Sciatic nerve (tissue), 2 donors: ENCODE measurements at places on chromosomes 12 and 14.
A peak's percentile ranks its signal among the peaks of the same experiment; 100 is the strongest.

DNA sequence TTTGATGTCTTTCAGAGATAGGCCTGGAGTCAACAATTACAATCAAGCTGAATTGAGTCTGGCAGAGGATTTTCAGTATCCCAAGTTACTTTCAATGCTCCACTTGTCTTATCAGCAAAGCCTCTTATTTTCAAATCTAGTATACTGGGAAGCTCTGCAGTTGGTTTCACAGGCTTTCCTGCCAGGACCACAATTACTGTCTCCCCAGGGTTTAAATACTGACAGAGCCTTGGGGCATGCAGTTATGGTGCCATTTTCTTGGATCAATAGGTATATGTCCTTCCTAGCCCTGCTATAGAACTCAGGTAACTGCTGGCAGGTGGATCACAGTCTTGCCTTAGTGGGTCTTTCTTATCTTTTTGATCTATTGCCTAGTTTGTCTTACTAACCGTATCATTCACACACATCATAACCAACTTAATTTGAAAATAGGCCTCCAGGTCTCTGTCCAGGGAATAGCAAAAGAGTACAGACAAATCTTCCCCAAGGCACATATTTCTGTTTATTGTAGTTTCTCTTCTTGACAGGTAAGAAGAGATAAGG lies 22.4 kb upstream of the RNU6-8 start:
- no peak for DNase-seq

- DNase-seq, result peak; percentile 55
These were observed 44.2 kb downstream of the LGMN start for GRCh38 chr14:92704036-92704804.

DNA sequence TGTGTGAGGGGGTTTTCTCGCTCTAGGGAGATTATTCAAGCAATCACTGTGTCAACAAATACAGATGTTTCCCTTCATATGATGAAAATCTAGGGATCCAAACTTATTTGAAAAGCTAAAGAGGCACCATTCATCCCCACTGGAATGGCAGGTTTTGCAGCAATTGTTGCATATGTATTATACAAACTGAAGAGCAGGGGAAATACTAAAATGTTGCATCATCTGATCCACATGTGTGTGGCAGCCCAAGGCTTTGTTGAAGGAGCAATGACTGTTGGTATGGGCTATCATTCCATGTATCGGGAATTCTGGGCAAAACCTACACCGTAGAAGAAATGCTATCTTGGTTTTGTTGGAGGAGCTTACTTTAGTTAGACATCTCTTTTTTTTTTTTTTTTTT lies 4.1 kb upstream of the PRPF40B start:
- DNase-seq, result no peak

DNA sequence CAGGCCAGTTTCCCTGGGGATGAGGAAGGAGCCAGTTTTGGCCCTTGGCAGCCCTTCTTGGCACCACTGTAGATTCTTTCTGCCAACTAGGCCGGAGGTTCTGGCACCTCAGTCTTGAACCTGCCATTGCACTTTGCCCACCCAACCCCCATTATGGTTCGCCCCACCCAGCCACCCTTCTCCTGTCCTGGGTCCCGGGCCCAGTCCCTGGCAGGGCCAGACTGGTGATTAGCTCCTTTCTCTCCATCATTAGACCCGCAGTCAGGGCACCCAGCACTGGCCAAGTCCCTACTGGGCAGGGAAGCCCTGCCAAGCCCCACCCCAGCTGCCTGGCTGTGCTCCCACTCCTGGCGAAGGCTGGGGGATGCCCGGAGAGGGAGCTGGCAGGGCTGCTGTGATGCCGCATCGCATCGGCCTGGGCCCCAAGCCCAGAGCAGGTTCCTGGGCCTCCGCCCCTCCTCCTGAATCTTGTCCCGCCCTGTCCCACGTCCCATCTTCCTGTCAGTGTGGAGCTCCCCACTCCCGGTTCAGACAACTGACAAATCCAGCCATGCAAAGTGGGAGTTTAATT lies 9.8 kb downstream of the FAM222A start:
- peak; percentile 77 for DNase-seq

GRCh38 chr14:73462815-73463214 lies 4.5 kb upstream of the NUMB start:
- DNase-seq, result no peak

- DNase-seq, result no peak
These were observed 60.0 kb downstream of the BTG1 start for GRCh38 chr12:92085736-92086040.

- DNase-seq, result no peak
These were observed 22.5 kb upstream of the YAF2 start for GRCh38 chr12:42260518-42260917.

DNA sequence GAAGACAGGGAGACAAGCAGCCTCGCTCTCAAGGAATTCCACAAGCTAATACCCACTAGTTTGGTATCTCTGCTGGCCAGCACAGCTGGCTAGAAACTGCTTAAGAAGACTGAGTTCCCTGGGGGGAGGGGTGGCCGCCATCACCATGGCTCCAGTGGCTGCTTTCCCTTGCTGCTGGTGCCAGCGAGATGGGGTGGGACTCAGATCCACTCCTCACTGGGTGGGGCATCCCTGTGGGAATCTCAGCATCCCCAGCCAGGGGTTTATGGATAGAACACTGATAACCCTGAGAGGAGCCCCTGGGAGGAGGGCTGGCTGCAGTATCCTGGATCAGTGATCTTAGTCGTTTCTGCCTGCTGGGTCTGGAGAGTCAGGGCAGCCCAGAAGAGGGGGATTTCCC lies 170.6 kb upstream of the MDGA2 start:
- no peak for DNase-seq

DNA sequence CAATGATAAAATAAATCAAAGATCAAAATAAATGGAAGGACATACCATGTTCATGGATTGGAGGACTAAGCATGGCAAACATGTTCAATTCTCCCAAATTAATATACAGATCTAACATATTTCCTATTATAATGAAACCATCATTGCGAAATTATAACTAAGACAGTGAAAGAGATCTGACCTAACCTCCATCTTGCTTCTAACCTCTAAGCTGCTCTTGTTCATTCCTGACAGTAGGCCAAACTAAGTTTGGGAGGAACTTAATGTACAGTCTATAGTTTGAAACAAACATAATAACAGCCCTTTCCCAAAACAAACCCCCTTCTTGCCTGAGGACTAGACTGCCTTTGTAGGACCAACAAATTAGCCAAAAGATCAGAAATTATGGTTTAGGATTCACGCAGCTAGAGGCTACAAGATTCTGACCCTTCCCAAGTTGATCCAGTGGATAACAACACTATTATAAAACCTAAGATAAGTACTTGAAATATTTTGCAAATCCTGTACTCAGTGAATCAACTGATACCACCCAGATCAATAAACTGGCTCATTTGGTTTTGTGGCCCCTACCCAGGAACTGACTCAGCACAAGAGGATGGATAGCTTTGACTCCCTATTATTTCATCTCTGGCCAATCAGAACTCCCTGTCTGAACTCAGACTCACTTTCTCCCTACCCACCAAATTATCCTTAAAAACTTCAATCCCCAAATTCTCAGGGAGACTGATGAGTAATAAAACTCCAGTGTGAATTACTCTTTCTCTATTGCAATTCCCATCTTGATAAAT lies 41.7 kb upstream of the OR5AU1 start:
- no peak for DNase-seq

- no peak for DNase-seq
These were observed 53.4 kb upstream of the ANO4 start for GRCh38 chr12:100741084-100741711.

DNA sequence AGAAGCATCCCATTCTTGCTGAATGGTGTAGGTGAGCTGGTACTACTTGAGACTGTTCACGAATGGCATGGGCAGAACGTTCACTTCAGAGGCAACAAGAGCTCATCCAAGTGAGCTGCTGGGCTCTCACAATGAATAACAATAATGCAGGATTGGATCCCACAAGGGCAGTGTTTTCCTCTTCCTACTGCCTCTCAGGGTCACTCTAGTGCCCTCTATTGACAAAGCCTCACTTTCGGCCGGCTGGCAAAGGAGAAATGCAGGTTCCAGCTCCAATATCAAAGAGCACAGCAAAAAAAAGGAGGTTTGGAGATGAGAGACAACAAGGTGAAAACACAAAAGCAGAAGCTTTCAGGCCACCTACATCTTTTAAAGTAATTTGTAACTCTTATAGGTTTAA lies 74.6 kb upstream of the MYF6 start:
- no peak for DNase-seq

- DNase-seq, result no peak
These were observed 156.0 kb upstream of the PLEKHG7 start for GRCh38 chr12:92546635-92547348.

DNA sequence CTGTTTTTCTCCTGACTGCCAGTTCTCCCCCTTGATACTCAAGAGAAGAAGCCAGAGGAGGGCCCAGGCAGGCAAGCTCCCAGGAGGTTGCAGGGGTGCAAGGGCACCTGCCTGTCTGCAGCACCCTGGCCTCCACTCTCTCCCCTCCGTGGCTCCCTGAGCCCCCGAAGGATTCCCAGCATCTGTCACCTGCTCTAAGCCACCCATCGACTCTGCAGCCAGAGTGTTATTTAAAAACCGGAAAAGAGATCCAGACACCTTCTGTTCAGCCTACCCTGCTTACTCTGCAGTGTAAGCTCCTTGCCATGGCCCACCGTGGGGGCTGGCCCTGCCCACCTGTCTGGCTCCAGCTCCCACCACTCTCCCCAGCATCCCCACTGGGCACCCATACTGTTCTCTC lies 121.4 kb downstream of the KSR2 start:
- no peak for DNase-seq

- DNase-seq, result no peak
These were observed 128.6 kb downstream of the MED13L start for GRCh38 chr12:116148844-116149243.

- no peak for DNase-seq
These were observed 4.5 kb upstream of the MIA2 start for GRCh38 chr14:39229222-39229543.

GRCh38 chr12:1993871-1994371 lies 10.3 kb downstream of the DCP1B start:
- no peak for DNase-seq

DNA sequence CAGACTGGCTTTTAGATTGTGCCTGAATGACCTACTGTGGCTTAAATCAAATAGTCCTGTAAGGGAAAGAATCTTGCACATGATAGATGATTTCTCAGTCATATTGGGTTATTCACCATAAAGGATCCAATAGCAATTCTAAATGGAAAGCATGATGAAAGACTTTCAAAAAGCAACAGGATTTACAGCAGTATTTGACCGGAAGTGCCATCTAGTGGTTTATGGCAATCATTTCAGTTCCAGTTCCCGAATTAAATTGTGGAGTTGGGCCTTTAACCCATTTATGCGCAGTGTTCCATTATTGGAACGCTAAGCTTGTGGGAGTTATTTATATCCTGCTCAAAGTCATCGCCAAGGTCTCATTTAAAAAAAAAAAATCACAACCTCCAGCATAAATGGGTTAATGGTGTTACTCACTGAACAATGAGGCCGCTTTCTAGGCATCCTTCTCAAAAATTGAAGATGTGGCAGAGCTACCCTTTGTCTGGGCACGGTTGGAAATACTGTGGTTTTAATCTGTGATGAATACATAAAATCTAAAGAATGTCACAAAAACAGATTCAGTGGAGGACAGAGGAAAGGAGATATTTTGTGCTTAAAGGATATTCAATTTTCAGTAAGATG lies 60.8 kb upstream of the REP15 start:
- DNase-seq, result no peak

DNA sequence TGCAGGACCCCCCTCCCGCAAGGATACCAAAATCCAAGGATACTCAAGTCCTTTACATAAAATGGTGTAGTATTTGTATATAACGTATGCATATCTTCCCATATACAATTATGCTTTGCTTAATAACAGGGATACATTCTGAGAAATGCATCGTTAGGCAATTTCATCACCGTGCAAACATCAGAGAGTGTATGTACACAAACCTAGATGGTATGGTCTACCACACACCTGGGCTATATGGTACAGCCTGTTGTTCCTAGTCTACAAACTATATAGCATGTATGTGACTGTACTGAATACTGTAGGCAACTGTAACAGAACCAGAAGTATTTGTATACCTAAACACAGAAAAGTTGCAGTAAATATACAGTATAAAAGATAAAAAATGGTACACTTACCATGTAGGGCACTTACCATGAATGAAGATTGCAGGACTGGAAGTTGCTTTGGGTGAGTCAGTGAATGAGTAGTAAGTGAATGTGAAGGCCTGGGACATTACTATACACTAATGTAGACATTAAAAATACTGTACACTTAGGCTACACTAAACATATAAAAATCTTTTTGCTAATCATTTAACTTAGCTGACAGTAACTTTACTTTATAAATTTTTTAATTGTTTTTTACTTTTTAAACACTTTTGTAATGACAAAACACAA lies 141.1 kb downstream of the SLC41A2 start:
- no peak for DNase-seq

- DNase-seq, result no peak
These were observed 28.8 kb downstream of the BCAT1 start for GRCh38 chr12:24920141-24920540.

DNA sequence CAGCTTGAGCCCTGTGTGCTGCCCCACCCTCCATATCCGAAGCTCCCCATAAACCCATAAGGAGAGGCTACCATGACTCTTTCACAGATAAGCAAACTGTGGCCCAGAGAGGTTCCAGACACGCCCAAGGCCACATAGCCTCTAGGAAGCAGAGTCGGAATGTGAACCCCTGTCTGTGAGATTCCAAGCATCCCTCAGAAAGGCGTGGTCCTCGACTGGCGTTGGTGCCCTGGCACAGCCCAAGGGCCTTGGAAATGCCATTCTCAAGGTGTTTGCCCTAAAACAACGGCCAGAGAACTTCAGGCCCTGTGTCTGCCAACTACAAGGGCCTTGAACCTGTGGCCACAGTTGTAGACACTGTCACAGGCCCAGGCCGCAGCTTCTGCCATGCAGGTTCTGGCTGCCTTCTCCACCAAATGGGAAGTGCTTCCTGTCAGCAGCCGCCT lies 8.5 kb upstream of the DIO3 start:
- no peak for DNase-seq

- no peak for DNase-seq
These were observed 31.9 kb downstream of the FBXO34 start for GRCh38 chr14:55303125-55303499.

GRCh38 chr12:115964626-115965025 lies 312.9 kb downstream of the MED13L start:
- no peak for DNase-seq

DNA sequence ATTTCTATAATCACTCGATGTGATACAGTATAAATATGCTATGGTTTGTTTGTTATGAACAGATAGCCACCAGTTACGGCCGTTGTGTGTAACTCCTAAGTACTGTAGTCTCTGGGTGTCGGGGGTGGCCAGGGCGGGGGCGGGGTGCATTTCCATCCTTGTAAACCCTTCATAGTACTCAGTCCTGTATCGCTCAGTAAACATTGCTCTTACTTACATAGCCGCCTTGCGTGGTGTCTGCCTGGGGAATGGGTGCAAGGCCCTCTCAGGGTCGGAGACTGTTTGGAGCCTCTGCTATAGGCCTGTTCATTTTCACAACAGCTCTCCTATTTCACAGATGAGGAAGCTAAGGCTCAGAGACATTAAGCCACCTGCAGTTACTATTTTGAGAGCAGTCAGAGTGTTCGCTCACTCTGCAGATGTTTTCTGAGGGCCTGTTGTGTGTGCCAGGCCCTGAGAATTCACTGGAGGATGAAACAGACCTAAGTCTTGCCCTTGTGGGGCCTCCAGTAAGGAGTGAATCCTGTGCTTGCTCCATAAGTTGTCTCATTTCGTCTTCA lies 42.5 kb downstream of the JDP2 start:
- DNase-seq, result no peak

- DNase-seq, result no peak
These were observed 42.8 kb downstream of the RPGRIP1 start for GRCh38 chr14:21322716-21323115.

GRCh38 chr14:95365401-95365800 lies 45.7 kb upstream of the CLMN start:
- DNase-seq, result no peak
